ENCODE measurements at places on chromosomes 5 and 9.

GRCh38 chr9:77956555-77956954 is 75.1 kb downstream of the GNAQ start:
- DNase-seq: no peak

DNA sequence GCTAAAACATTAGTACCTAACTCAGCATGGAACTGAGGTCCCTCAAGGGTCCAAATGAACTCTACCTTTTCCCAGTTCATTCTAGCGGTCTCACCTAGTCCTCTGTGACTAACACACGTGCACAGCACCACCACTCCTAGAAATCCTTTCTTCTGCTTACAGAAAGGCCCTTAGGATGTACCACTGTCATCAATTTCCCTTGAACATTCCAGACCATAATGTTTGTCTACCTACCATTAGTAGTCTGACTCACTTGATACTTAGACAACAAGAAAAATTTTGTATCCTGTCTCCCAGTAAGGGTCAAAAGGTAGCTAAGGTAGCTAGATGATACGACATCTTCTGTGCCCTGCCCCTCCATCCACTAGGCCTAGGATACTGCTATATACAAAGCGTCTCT is 166.6 kb downstream of the TSSK1B start:
- no peak for DNase-seq

- DNase-seq: no peak
Measured at GRCh38 chr9:91785447-91785842, 164.6 kb downstream of the ROR2 start.

DNA sequence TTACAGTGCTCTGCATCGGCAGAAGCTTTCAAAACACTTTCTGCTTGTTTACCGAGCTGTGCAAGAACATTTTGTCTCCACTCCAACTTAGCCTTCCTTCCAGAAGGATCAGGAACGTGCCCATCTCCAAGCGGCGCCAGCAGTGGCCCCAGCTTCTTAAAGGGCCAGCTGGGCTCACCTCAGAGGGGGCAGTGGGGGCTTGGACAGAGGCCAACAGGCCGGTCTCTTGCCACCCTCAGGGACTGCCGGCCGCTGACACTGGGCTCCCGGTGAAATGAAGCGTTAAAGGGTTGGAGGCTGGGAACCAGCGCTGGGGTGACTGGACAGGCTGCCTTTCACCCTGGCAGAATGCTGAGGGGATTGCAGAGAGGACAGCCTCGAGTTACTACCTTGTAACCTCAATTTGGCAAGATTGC is 67.0 kb upstream of the RNU6ATAC start:
- no peak for DNase-seq

DNA sequence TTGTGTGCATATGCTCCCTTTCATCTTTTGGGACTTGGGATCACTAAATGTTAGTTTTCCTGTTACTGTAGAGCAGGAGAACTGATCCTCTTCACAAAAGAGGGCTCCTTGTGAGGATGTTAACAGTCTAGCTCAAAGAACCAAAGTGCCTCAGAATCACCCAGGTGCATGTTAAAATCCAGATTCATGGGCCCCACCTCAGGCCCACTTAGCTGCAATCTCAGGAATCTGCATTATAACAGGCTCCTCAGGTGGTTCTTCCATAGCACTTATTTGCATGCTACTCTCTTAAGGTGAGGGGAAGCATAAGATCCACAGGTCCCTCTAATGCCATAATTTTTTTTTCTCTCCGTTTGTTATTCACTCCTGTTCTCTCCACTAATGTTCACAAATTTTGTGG is 14.8 kb upstream of the MEF2C start:
- no peak for DNase-seq
